ENCODE measurements at places on chromosomes 2 and 18.

GRCh38 chr2:74188018-74188601 lies 9.4 kb upstream of the MOB1A start:
- DNase-seq, result peak; percentile 52

DNA sequence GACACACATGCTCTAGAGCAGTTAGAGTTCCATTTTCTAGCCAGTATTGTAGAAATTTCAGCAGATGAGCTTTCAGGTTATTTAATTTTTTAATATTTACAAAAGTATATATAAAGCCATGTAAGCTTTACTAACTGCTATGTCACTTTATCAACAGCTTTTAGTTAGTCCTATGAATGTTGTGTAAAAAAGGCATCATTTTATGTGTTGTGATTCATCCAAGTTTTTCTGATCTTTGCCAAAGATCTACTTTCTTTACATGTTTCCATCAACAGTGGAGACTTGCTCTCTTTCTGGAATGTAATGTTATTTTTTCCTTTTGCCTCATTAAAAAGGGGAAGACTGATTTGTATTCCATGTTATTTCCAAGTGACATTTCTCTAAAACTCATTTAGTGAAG lies 125.2 kb upstream of the TFPI start:
- DNase-seq, result no peak

DNA sequence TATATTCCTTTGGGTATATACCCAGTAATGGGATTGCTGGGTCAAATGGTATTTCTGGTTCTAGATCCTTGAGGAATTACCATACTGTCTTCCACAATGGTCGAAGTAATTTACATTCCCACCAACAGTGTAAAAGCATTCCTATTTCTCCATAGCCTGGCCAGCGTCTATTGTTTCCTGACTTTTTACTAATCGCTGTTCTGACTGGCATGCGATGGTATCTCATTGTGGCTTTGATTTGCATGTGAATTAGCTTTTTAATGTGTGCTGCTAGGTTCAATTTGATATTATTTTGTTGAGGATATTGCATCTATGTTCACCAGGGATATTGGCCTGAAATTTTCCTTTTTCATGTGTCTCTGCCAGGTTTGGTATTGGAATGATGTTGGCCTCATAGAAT lies 67.4 kb upstream of the VRK2 start:
- no peak for DNase-seq

GRCh38 chr2:191738667-191739066 lies 60.7 kb downstream of the NABP1 start:
- DNase-seq, result no peak

- DNase-seq, result peak; percentile 87
Observed at GRCh38 chr2:84971510-84972206, 697 bp downstream of the KCMF1 start.

DNA sequence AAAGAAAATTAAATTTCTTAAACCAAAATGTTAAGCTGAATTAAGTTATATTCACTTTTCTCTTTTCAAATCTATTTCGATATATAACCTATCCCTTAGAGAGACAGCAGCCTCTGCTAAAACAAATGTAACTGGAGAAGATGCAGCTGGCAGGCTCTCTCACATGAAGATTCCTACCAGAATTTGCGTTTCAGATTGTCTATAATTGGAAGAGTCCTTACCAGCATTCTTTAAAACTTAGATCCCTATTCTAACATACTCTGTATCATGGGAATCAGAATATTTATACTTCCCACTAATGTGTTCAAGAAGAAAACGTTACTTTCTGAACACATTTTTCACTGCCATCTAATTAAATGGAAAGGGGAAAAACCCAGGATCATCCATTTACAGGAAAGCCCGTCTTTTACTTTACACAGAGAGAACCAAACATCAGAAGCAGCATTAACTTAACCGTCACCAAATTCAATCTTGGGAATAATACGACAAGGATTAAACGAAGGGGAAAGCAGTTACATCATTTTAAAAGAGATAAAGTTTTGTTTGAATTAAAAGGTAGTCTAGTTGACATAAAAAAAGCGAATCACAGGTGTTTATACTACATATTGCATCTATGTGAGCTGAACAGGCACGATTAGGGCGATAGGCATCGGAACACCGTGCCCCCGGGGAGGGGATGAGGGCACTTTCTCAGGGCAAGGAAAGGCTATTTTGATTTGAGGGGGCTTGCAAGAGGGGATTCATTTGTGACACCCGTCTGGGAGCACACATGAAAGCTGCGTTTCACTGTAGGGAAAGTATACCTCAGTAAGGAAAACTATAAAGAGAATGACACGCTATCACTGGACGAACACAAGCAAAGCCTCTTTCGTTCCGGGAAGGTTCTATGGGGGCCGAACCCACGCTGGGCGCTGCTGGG lies 1.3 kb downstream of the PTPN2 start:
- no peak for DNase-seq

Measured in right cardiac atrium (tissue), 5 donors.